Calu3 (cell line): ENCODE measurements at places on chromosomes 16 and 17. TPM values are rescaled to one million over a fixed set of nuclear protein-coding genes. Genes with fewer than 3 reads are reported as not detected.

DNA sequence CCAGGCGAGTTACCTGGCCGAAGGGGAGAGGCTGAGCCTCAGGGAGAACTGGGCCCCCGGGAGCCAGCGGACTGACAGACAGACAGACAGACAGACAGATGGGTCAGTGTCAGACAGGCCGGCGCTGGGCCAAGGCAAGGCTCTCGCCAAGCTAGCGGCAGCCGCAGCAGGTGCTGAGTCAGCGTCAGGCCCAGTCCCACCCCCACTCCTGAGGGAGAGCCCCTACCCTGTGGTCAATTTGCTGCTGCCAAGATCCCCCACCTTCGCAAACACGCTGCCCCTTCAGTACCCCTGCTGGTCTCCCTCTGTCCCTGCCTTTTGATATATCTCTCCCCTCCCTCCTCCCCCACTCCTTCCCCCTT is 1.5 kb downstream of the FGF11 start:
- H3K4me1 ChIP-seq = peaks cover 7% of the 10 kb centered on the region
- H3K36me3 ChIP-seq = peaks cover 29% of the 10 kb centered on the region
- H3K27me3 ChIP-seq = peaks cover 67% of the 10 kb centered on the region
- no peak overlapping the region for H3K27ac ChIP-seq
- no peak for DNase-seq

DNA sequence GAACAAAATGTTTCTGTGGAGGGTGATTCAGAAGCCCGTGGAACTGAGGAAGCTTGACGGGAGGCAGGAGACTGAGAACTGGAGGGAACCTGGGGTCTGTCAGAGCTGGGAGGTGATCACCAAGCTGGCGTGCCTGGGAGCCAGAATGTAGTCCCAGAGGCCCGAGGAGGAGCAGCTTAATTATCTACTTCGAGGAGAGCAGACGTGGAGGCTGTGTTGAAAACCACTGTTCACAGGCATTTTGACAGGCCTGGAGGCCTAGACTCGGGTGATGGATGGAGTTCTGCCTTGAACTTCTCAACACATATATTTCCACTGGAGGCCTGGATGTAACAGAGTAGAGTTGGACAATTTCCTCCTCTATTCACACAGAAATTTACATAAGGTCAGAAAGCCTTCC is 177.7 kb upstream of the SALL1 start:
- DNase-seq = no peak
- H3K36me3 ChIP-seq = no peaks in the 10 kb centered on the region
- peaks cover 32% of the 10 kb centered on the region for H3K27me3 ChIP-seq
- peaks cover 14% of the 10 kb centered on the region for H3K4me1 ChIP-seq
- H3K4me3 ChIP-seq = no peak overlapping the region

The KCNJ18 gene
- not detected in 2 replicates for total RNA-seq

DNA sequence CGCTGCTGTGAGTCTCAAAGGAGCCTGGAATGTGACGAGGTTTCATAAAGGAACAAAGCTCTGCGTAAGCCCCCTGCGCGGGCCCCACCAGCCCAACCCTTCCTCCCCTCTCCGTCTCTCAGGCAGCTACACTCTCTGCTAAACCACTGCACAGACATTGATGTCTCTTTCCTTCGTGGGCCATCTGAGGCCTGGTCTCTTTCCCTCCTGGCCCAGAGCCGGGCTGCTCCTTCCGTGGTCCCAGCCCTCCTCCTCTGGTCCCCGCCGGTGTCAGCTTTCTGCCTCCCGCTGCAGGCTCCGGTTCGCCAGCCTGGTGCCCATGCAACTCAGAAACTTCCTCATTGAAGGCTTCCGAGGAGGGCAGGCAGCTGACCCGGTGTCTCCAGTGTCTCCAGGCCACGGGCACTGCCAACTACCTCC is 7.4 kb downstream of the SCARF1 start:
- no peaks in the 10 kb centered on the region for H3K27me3 ChIP-seq
- H3K4me3 ChIP-seq = no peak overlapping the region
- DNase-seq = no peak

The HSD11B2 gene
- total RNA-seq = 10.2 and 10.8 TPM in 2 replicates

- no peak for DNase-seq
- no peak overlapping the region for H3K27ac ChIP-seq
- H3K4me1 ChIP-seq = no peaks in the 10 kb centered on the region
Observed at GRCh38 chr17:43588121-43588520, 42.0 kb upstream of the ETV4 start.

- peaks cover 56% of the 10 kb centered on the region for H3K4me1 ChIP-seq
- H3K4me3 ChIP-seq = peak overlapping the region; percentile 69
- peaks cover 10% of the 10 kb centered on the region for H3K36me3 ChIP-seq
Observed at GRCh38 chr16:53043428-53043831, 9.3 kb downstream of the CHD9NB start.

DNA sequence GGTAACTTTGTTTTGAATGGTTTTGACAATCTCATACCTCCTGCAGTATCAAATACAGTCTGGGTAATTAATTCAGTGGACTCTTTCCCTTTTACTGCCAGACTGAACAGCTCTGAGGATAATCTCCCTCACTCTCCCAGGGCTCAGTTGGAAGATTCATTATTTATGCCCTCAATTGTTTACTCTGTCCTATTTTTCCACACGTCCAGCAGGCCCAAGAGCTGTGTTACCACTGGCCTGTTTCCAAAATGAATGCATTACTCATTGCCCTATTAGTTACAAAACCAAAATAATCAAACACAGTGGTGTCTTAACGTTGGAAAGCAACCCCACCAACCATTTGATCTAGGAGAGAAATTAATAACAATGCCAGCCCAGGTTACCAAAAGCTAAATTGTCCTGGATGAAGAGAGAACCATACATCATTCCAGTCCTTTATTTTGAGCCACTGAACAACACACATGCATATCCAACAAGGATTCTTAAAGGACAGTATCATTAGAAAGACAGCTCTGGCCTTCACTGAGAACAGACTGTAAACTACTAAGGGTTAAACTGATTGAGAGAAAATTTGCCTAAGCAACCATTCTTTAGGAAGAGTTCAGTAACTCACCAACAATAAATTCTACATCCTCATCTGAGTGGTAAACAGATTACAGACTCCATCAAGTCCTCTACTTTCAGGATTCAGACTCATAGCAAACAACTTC is 34.5 kb downstream of the FAM222B start:
- H3K27ac ChIP-seq = peak overlapping the region; percentile 94
- peak; percentile 21 for DNase-seq
- peaks cover 84% of the 10 kb centered on the region for H3K36me3 ChIP-seq
- no peaks in the 10 kb centered on the region for H3K27me3 ChIP-seq

The C16orf86 gene
- 0.66 and 0.68 TPM in 2 replicates for total RNA-seq

The CBFB gene
- 116 and 131 TPM in 2 replicates for total RNA-seq

DNA sequence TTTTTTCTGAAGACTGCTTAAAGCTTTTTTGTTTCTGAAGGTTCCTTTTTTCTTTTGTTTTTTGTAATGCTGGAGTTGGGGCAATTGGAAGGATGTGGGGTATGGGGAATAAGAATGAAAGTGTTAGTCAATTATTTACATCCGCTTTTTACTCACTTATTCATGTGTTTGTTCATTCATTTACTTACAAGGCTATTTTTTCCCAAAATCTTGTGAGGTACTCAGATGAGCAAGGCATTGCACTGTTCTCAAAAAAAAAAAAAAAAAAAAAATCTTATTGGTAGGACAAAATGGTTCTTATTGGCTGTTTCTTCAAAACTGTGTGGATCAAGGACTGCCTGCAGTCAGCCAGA is 55.7 kb downstream of the PLD6 start:
- H3K27me3 ChIP-seq = no peaks in the 10 kb centered on the region
- no peak overlapping the region for H3K27ac ChIP-seq
- no peak overlapping the region for H3K4me3 ChIP-seq
- H3K4me1 ChIP-seq = no peaks in the 10 kb centered on the region
- no peak for DNase-seq
